Retinal pigment epithelial cell (primary cell): ENCODE measurements at places on chromosomes 16 and 17.

DNA sequence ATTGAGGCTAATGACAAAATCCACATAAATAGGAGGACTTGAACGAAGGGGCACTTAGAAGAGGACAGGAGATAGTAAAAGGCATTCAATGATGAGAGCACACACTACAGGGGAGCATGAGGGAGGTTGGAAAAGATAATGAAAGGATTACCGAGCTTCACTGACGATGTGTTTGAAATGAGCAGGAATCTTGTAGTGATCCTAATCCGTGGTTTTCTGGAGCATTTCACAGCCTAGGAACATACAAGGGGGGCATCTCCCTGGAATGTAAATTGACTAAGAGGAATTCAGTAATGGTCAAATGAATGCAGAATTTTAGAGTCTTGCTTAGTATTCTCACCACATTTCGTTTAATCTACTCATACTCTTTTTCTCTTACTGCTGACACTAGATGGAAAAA lies 5.2 kb downstream of the ATMIN start:
- peak; percentile 29 for DNase-seq

DNA sequence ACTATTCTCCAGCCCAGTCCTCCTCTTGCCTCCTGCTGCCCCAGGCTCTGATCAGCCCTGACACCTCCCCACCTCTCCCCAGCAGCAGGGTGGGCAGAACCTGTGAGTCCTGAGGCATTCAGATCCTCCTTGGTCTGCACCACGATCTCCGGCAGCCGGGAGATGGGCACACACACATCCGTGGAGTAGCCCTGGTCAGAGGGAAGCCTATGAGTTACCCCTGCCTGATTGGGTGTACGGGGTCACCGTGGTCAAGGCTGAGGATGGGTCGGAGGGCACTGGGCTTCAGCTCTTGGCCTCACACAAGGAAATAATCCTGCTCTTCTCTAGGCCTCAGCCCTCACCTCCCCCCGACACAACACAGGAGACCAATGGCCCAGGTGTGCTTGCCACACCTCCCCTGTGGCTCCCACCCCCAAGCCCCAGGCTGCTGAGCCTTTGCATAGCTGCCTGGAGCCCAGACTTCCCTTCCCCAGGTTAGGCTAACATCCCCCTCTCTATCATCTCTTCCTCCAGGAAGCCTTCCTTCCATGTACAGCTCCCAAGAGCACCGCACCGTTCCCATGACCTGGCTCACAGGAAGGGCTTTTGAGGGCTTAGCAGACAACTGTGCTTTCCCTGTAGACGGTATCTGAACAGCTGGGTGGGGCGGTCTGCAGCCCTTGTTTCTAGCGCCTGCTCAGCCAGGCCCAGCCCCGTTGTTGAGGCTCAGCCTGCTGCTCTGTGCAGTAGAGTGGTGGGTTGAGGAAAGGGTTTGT lies 3.7 kb downstream of the LDHD start:
- no peak for DNase-seq

GRCh38 chr16:28561557-28562187 lies 8.0 kb downstream of the SGF29 start:
- no peak for DNase-seq

DNA sequence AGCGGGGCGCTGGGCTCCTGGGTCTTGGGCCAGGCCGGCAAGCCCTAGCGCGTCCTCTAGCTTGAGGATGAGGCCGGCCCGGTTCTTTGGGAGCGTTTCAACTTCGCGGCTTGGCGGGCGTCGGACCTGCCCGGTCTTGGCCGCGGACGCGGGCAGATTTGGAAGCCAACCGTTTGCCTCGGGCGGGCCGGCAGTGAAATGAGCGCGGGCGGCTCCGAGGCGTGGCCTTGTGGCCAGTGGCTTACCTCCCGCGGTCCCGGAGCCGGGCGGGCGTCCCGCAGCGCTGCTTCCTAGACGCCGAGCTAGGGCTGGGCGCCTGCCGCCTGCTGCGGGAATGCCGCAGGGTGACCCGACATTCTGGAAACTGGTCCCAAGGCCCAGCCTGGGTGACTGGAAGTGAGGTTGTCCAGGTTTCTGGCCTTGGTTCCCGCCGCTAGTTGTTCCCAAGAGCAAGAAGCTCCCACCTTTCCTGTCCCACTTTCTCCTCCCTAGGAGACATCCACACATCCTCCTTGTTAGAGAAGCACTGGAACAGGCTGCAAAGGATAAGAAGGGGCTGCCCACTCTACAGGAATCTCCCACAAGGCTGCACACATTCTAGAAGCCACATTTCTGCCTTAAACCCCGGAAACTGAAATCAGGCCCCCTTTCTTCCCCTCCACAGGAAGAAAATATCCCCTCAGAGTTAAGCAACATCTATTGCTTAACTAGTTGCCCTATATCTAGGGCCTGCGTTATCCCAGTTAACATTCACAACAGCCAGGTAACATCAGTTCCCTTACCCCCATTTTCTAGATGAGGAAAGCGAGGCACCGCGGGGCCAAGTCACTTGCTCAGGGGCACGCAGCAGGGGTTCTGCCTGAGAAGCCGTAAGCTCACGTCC lies 4.5 kb upstream of the CBX8 start:
- no peak for DNase-seq

DNA sequence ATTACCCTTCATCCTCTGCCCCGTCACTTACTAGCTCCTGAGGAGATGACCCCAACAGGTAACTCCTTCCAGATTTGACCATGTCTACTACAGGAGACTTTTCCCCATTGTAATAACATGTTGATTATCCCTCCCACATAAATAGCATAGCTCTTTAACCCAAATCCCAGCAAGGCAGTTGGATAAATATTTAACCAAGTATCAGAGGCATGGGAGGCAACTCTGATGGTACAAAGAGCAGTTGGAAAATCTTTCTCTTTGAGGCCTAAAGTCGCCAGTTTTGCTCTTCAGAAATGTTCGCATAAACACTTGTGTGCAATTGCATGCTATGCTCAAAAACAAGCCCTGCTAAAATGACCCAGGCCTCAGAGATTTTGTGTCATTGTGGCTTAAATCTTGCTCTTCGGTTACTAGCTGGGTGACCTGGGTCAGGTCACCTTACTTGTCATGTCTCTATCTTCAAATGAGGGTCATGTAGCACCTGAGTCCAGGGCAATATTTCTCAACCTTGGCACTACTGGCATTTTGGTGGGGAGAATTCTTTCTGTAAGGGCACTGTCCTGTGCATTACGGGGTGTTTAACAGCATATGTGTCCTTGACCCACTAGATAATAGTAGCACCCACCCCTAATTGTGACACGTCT lies 48.8 kb downstream of the HSD17B2 start:
- DNase-seq, result no peak

DNA sequence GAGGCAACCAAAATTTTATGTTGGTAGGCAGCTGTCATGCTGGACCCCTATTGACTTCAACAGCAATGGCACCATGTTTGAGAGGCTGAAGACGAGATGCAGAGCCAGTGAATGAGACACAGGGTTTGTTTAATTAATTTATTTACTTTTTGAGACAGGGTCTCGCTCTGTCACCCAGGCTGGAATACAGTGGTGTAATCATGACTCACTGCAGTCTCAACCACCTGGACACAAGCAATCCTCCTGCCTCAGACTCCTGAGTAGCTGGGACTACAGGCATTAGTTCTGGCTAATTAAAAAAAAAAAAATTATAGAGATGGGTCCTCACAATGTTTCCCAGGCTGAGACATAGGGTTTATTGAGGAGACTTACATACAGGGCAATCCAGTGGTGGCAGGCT lies 36.2 kb upstream of the PPM1D start:
- no peak for DNase-seq

- no peak for DNase-seq
Measured at GRCh38 chr17:76271669-76272540, 6.8 kb downstream of the UBALD2 start.
